ENCODE measurements at places on chromosomes 3 and 15.
A peak's percentile ranks its signal among the peaks of the same experiment; 100 is the strongest.

DNA sequence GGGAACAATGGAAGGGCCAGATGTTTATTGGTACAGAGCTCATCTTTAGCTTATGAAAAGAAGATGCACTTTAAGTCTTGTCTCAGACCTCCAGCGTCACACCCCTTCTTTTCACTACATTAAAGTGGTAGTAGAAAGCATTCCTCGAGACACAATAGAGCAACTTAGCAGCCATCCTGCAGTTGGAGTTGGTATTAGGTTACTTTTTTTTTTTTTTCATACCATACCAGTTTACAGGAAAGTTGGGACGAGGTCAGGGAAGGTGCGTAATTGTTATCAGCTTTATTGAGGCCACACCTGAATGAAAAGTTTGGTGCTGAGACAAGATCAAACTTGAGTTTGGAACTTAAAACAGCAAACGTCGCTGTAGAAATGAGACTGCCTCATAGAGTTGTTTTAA is 203.8 kb downstream of the SOX2 start:
- DNase-seq, result no peak

DNA sequence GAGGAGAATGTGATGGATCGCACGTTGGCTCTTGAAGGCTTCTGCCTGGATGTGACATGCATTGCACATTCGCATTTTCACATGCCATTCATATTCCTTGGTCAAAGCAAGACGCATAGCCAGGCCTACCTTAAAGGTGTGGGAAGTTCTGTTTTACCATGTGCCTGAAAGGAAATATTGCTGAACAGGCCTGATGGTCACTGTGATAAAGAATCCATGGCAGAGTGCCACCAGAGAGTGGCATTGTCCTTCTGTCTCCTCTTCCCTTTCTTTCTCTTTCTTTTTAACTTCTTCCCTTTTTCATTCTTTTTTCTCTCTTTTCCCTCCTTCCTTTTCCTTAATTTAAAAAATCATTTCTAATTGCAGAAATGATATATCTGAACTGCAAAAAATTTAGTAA is 15.9 kb upstream of the MITF start:
- no peak for DNase-seq

- peak; percentile 91 for DNase-seq
Measured at GRCh38 chr3:11434017-11434526, 161.9 kb downstream of the ATG7 start.

DNA sequence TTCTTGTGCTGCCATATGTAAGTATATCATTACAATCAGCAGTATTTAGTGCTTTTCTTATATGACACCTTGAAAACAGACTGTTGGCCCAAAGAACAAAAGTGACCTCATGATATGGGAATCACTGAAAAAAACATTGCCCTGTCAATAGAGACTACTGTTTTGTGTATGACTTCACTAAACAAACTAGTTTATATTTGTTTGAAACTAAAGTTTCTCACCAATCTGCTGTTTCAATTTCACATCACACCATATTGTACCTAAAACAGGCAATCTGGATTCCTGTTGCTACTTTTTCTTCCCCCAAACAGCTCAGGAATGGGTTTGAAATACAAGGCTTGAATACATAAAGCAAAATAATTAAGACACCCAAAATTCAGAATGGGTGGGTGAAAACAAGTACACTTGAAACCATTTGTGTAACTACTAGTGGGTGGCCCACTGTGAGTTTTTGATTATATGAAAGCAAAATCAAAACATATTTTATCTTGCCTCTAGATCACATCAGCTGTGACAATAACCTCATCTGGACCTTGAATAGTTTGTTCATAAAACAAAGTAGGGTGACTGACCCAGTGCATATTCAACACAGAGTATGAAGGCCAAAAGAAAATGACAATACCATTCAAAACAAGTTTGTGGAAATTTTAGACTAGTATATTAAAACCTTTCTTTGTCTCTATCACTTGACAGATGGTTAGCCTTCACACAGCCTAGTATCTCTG is 5.9 kb downstream of the ZBTB20 start:
- no peak for DNase-seq

GRCh38 chr15:75213768-75214221 is 12.1 kb downstream of the C15orf39 start:
- DNase-seq, result no peak

- peak; percentile 2 for DNase-seq
Measured at GRCh38 chr15:72098040-72098439, 19.9 kb downstream of the MYO9A start.

DNA sequence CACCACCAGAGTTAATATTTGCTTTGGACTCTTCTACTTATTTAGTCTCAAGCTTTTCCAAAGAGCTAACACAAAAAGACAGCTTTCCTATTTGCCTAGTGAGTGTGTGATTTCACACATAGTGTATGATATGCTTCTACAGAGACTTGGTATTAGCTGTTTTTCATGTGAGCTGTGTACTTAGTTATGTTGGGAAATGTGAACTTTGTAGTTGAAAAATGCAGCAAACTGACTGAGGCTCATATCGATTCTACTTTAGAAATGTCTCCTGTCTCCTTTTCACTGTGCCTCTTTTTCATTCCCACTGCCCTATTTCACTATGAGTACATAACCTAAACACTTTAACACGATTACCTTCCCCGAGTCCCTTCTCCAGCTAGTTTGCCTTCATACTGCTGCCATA is 136.5 kb downstream of the ALCAM start:
- DNase-seq, result no peak

GRCh38 chr3:188305220-188305619 is 151.3 kb downstream of the LPP start:
- no peak for DNase-seq

Data from fibroblast of pulmonary artery (primary cell).